Left ventricle myocardium superior (tissue), 1 donor: ENCODE measurements at places on chromosomes 1 and 21.

GRCh38 chr1:1782399-1783221, 4.3 kb upstream of the NADK start:
- peak; percentile 69 for DNase-seq

DNA sequence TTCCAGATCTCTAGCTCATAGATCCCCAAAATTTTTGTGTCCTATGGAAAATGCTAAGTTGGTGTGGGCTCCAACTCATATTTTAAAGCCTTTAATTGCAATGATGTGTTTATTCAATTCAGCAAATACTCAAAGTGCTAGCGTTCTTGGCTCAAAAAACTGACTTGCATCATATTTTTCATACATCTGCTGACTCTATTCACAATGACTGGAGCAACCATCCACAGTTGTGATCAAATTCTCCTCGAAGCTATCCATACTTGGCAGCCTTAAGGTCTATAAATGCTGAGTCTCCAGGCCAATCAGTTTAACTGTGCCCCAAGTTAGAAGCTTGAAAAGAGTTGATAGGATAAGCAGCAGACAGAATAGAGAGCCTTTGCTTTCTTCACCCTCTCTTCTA, 2.9 kb upstream of the ATP1A1 start:
- DNase-seq: no peak

DNA sequence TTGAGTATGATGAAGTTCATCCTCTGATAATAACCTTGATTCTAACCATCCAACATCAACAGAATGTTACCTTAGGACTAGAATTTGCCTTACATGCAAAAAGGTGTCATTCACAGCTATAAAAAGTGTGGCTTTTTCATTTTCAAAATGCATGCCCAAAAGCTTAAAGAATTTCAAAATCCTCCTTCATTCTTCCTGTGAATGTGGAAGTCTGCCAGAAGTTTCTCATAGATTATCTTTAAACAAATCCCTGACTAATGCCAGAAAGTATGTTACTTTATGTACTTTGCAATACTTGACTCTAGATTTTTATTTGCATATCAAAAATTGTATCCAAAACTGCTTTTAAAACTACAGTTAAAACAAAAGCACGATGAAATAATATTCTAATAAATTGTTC, 270.6 kb upstream of the ZRANB2 start:
- DNase-seq: no peak

DNA sequence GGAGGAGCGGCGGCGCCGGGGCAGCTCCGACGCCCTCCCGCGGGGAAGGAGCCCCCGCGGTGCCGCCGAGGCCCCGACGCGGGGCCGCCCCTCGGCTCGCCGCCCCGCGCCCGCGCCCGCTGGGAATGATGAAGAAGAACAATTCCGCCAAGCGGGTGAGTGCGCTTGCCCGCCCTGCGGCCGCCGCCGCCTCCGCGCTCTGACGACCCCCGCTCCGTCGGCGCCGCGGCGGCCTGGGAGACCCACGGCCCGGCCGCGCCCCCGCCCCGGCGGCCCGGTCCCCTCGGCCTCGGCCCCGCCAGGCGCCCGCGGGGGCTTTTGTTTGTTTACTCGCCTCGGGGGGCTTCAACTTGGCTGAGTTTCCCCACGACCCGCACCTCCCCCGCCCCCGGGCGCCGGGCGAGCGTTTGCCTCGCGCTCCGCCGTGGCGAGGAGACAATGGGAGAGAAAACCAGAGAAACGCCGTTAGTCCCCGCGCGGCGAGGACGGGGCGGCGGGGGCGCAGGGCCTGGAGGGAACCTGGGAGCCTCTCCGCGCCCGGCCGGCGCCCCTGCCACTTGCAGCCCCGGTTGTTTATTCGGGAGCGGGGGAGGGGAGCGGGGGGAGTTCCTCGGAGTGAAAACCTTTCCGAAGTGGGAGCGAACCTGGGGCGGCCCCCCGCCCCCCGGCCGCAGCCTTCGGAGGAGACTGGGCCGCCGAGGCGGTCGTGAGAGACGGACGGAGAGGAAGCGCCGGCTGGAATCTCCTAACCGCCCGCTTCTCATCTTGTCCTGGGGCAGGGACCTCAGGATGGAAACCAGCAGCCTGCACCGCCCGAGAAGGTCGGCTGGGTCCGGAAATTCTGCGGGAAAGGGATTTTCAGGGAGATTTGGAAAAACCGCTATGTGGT, 661 bp downstream of the PLEKHO1 start:
- DNase-seq: peak; percentile 60

DNA sequence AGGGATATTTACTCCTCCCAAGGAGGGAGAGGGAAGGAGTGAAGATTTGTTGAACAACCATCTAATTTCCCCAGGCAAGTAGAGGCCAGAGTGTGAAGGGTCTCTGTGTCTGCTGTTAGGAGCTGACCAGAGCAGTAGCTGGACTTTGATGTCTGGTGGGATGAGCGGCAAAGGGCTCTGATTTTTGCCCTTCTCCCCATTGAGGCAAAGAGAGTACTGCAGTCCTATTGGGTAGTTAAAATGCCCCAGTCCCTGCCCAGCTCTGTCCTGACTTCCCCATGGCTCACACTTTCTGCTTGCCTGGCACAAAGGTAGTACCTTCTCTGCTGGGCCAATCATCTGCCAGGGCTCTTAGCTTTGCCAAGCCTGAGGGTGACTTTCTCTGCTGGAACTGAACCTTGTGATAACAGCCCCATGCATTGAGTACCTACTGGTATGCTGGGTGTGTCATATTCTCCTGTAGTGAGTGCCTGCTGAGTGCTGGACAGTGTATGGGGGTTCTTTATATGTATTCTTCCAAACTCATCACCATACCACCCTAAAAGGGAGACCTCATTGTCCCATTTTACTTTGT, 64.0 kb upstream of the SELENON start:
- peak; percentile 62 for DNase-seq

- no peak for DNase-seq
These were observed 222.8 kb downstream of the RHOU start for GRCh38 chr1:228958121-228958520.

- DNase-seq: no peak
These were observed 70.1 kb upstream of the EDEM3 start for GRCh38 chr1:184824691-184825323.

- DNase-seq: no peak
These were observed 68.7 kb downstream of the TEX35 start for GRCh38 chr1:178581351-178582303.

DNA sequence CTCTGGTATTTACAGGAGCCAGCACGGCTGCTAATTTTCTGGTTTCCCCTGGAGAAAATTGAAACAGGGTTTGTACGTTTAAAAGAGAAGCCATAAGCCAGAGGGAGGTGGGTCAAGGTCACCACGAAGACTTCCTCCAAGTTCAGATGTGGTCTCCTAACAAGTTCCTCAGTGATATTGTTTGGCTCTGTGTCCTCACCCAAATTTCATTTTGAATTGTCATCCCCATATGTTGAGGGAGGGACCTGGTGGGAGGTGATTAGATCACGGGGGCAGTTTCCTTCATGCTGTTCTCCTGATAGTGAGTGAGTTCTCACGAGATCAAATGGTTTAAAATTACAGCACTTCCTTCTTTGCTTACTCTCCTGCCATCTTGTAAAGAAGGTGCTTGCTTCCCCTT, 295.4 kb upstream of the DAB1 start:
- no peak for DNase-seq

- no peak for DNase-seq
These were observed 512.5 kb upstream of the LRRC7 start for GRCh38 chr1:69055194-69055593.

- no peak for DNase-seq
These were observed 4.1 kb downstream of the NBL1 start for GRCh38 chr1:19648239-19648638.

DNA sequence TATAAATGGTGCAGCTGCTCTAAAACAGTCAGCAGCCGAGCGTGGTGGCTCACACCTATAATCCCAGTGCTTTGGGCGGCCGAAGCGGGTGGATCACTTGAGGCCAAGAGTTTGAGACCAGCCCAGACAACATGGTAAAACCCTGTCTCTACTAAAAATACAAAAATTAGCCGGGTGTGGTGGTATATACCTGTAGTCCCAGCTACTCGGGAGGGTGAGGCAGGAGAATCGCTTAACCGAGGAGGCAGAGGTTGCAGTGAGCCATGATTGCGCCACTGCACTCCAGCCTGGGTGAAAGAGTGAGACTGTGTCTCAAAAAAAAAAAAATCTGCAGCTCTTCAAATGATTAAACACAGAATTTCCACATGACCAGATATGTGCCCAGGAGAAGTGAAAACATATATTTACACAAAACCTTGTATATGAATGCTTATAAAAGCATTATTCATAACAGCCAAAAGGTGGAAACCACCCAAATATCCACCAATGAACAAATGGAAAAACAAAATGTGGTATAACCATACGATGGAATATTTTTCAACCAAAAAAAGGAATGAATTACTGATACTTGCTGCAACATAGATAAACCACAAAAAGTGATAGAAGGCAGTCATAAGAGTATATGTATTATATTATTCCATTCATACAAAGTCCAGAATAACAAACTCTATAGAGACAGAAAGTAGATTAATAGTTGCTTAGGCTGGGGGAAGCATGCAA, 14.1 kb downstream of the EPS15 start:
- DNase-seq: no peak

- DNase-seq: no peak
These were observed 380.6 kb downstream of the SIPA1L2 start for GRCh38 chr1:232249339-232249738.

DNA sequence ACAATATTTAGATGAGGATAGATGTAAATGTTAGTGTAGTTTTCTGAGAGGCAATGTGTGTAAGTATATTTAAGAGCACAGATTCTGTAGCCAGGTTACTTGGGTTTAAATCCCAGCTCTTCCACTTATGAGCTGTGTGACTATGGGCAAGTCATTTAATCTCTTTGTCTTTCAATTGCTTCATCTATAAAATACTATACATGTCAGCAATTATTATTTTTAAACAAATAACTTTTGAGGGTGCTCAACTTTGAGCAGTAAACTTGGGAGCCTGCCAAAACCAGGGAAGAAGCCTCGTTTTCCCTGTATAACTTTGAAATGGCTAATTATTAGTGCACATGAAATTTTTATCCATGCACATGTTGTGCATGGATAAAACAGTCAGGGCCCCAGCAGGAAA, 222.8 kb downstream of the FOXD2 start:
- no peak for DNase-seq

DNA sequence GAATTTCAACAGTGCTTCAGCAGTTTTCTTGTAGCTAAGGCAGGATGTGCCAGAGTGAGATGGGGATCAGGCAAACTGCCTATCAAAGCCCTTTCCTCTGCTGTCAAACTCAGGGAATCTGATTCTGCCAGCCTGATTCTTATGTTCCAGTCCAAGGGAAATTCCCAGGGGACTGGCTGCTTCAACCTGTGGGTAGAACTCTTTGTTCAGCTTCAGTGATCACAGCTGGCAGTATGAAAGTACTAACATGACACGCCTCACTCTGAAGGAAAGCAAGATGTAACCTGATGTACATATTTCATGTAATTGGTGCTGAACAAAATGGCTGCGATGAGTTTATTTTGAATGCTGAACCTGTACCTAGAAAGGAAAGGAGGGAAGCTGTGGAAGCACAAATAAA, 40.1 kb upstream of the SLC5A9 start:
- no peak for DNase-seq

- no peak for DNase-seq
These were observed 40.5 kb downstream of the DISC1 start for GRCh38 chr1:231666937-231667608.

GRCh38 chr1:165542647-165543046, 1.2 kb upstream of the LRRC52 start:
- DNase-seq: no peak

DNA sequence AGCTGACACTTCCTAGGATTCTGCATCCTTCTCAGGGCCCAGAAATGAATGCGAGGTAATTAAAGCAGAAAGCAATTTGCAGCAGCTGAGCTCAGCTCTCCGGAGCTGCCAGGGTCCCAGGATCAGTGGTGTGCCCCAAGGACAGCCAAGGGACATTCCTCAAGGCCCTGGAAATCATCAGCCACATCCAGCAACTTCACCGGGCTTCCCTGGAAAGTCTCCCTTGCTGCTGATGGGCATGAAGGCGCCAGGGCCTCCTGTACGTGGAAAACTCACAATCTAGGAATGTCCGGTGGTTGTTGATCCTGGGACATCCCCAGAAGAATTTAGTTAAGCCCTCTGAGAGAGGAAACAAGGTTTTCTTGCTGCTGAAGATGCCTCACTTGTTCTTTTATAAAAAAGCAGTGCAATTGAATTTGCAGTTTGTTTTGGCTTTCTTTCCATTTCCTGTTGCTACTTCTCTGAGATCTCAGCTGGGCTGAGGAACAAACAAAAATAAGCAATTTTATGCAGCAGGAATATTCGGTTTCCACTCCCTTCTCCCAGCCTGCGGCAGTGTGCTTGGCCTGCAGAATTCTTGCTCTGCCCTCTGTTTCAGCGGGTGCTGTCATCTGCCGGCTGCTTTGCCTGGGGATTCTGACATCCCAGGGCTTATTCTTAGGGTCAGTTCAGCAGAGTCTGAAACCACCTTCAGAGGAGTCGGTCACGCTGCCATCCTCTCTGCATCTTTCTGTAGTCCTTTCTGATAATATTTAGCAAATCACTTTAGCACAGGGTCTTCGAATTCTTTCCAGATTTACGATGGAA, 85.9 kb downstream of the TCP10L start:
- DNase-seq: peak; percentile 57

- DNase-seq: no peak
These were observed 47.9 kb downstream of the SRRM1 start for GRCh38 chr1:24691051-24691450.
